Ureter (tissue), 1 donor: ENCODE measurements at places on chromosomes 3 and 15. TPM values are rescaled to one million over a fixed set of nuclear protein-coding genes. Genes with fewer than 3 reads are reported as not detected.

MRAS gene
- total RNA-seq: 26.2 TPM

PRR20G gene
- not detected for total RNA-seq

TMEM212 gene
- total RNA-seq: not detected

MBD4 gene
- total RNA-seq: 31.6 TPM

POPDC2 gene
- 13.9 TPM for total RNA-seq

GOLGA8H gene
- 1.5 TPM for total RNA-seq

STRA6 gene
- total RNA-seq: 50.9 TPM

DNA sequence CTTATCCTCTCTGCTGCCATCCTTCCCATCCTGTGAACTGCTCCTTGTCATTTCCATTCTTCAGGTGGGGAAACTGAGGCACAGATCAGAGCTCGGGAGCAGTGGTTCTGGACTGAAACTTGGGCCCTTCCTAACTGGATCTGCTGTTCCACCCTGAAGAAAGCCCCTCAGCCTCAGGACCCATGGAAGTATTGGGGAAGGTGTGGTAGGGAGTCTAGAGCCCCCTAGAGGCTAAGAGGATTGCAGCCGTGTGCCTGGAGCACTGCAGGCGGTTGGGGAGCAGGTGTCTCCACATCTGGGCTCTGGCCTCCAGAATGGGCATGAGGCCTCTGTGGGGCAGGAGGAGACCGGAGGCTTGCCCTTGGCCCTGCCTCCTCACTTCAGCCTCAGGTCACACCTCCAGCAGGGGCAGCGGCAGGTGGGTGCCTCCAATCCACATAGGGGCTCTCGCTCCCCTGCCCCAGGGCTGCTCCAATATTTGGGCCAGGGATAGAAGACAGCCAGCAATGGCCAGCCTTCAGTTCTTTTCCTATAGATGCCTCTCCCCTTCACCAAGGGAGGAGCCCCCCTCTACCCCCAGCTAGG lies 28.1 kb downstream of the DNAJB8 start:
- DNase-seq: no peak

DNA sequence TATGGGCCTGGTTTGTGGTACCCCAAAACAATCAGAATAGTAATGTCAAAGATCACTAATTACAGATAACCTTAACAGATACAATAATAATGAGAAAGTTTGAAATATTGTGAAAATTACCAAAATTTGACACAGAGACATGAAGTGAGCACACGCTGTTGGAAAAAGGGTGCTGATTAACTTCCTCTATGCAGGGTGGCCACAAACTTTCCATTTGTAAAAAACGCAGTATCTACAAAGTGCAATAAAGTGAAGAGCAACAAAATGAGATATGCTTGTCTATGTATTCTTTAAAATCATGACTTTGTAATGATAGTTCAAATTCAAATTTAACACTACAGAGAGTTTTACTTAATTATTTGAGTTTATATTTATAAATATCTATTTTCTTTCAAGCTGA lies 7.6 kb upstream of the TIGIT start:
- no peak for DNase-seq

DNA sequence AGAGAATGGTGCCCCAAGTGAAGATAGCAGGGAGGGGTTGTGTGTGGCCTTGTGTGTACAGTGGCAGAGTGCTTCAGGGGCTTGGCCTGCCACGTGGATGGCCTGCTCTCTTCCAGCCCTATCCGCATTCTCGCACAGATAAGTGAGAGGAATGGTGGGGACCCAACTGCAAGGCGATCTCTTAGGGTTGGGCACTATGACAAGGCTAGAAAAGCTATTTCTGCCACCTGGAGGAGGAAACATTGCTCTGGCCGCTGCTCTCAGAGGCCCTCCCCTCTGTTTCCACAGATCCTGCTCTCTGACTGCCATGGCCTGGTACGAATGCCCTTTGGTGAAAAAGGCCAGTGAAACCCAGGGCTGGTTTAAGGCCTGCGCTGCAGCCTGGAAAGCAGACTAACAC lies 20.6 kb downstream of the EEFSEC start:
- DNase-seq: no peak

DNA sequence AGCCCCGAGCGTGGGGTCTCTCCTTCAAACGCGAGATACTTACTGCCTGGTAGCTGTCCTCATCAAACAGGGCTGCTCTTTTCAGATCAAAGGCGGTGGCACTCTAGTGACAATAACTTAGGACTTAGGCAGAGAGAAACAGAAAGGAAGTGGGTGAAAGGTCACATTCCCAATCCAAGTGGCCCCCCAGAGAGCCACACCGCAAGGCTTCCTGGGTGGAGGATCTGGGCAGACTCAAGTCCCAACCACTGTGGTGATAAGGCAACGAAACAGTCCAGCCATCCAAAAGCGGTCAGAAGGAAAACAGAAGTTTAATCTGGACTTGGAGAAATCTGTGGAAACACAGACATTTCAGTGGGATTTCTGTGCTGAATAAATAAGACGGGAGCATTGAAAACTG lies 227.2 kb downstream of the ADAMTS17 start:
- DNase-seq: no peak

DNA sequence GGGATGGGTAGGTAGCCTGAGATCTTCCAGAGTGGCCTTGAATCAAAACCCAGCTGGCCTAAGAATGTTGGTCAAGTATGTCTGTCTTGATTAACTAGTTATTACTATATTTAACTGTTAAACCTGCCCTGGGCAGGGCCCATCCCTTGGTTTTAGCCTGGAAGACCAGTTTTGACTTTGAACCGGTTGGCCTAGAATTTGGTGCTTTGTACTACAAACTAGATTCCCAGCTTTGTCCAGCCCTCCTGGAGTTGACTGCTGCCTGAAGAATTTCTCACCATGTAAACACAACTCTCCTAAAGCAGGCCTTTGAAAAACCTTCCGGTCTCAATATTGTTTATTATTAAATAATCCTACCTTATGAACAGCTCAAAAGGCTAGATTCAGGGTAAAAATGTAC lies 16.0 kb downstream of the C15orf62 start:
- no peak for DNase-seq

GRCh38 chr3:147816752-147817151 lies 407.6 kb downstream of the ZIC1 start:
- DNase-seq: peak; percentile 56

DNA sequence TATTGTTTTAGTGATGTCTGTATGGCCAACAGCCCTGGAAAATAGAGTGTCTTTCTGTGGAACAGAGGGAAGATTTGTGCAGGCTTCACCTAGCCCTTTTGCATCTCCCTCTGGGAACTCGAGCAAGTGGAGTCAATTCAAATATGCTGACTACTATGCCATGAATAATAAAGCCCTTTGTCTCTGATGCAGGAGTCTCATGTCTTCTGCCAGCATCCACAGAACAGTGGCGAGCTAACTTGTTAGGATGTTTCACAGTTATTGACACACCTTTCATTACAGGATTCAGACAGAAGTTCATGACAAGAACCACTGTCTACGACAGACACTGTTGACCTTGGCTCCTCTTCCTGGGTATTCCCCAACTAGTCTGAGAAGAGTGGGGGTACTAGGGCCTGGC lies 15.6 kb upstream of the CCDC54 start:
- no peak for DNase-seq

DNA sequence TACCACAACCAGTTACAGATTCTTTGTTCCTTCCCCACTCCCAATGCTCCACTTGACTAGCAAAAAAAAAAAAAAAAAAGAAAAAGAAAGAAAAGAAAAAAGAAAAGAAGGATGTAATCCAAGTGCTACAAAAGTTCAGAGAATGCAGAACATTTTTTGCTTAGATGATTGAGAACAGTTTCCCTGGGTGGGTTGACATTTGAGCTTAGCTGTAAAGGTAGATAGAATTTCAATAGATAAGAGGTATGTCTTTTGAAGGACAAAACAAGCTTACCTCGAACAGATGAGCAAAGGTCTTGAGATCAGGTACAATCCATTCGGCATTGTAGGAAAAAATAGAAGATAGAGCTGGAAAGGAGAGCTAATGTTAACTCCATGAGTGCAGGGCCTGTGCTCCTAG lies 344.6 kb upstream of the NECTIN3 start:
- DNase-seq: no peak

DNA sequence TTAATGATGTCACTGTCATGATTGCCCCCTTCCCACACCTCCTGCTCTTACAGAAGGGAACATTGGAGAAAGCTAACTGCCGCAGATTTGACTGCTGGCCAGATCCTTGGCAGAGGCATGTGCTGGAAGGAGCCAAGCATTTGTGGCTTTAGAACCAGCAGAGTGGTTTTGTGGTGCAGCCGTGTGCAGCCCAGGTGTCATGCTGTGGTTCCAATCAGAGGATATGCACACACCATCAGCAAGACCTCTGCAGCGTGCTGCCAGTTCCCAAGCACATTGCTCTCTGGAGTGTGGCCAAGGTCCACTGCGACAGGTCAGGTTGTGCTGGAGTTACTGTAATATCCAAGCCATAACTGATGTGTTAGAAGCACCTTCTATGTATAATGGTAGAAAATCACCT lies 61.6 kb downstream of the OTOL1 start:
- no peak for DNase-seq

DNA sequence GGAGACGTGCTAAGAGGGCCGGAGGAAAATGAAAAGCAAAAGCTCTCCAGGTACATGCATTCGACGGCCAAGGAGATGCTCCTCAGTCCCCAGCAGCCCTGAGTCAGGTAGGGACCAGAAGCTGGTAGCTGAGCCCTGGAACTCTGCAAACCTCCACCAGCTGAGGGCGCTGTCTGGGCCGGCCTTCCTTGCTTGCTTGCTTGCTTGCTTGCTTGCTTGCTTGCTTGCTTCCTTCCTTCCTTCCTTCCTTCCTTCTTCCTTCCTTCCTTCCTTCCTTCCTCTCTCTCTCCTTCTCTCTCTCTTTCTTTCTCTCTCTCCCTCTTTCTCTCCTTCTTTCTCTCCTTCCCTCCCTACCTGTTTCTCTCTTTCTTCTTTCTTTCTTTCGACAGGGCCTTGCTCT lies 94.6 kb upstream of the RASGRF1 start:
- DNase-seq: no peak

DNA sequence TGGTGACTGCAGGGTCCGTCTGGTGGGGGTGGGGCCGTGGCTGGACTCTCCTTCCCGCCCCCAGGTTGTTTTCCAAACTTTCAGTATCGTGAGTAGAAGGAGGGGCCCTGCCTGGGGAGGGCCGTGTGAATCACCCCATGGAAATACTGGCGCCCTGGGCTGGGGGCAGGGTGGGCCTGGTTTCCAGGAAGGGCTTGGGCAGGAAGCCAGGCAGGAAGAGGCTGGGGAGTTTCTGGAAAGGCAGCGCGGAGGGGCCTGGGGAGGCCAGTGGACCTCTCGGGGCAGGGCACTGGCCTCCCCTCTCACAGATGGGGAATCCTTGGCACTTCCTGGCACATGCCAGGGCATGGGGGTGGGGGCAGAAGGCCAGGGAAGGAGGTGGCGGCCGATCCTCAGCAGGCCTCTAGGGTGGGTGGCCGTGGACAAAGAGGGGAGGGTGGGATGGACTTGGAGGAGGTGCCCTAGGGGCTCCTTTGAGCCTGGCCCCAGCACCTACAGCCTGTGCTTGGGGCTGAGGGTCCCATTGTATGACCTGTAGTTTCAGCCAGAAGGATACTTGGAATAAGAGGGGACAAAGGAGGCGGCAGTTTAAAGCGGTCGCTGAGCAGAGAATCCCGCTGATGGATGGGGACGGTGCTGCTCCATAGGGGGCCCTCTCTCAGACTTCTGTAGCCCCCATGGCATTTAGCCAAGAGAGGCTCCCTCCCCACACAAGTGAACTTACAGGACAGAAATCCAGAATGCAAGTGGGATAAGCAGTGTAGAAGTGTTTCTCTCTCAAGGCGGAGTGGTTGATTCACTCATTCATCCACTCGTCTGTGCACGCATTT lies 56.5 kb upstream of the GATA2 start:
- DNase-seq: peak; percentile 64

DNA sequence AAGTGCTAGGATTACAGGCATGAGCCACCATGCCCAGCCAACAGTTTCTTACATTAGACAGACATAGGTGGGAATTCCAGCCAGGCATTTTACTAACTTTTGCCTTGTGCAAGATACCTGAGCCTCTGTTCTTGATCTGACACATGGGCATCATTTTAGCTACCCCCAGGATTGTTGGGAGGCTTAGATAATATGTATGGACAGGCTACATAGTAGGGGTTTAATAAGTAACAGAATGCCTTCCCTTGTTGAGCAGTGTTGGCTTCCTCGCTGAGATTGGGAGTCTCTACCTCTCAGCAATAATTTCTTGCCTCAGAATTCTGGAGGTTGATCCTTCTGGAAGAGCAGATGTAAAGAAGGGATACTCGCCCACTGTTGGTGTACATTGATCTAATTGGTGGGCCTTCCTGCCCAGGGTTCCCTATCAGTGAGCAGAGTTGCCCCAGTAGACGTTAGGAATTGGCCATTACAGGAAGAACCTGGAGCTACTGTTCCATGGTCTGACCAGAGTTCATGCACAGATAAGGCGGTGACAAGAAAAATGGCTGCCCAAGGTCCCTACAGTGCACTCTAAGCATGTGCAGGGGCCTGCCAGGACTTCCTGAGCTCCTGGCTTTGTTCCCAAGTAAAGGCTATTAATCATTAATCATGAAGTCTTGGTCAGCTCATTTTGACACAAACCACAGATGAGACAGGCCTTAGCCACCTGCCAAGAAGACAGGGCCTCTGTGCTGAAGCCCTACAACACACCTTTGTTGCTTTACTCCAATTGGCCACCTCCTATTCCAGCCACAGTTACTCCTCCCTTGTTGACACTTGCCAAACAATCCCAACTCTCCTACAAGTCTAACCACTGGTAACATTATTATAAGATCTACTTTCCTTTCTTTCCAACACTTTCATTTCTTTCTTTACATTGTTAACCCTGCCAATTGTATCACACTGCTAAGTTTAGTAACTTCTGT lies 5.0 kb upstream of the IL17RE start:
- DNase-seq: no peak

- DNase-seq: no peak
These were observed 54.7 kb upstream of the CTNNB1 start for GRCh38 chr3:41144631-41145030.

DNA sequence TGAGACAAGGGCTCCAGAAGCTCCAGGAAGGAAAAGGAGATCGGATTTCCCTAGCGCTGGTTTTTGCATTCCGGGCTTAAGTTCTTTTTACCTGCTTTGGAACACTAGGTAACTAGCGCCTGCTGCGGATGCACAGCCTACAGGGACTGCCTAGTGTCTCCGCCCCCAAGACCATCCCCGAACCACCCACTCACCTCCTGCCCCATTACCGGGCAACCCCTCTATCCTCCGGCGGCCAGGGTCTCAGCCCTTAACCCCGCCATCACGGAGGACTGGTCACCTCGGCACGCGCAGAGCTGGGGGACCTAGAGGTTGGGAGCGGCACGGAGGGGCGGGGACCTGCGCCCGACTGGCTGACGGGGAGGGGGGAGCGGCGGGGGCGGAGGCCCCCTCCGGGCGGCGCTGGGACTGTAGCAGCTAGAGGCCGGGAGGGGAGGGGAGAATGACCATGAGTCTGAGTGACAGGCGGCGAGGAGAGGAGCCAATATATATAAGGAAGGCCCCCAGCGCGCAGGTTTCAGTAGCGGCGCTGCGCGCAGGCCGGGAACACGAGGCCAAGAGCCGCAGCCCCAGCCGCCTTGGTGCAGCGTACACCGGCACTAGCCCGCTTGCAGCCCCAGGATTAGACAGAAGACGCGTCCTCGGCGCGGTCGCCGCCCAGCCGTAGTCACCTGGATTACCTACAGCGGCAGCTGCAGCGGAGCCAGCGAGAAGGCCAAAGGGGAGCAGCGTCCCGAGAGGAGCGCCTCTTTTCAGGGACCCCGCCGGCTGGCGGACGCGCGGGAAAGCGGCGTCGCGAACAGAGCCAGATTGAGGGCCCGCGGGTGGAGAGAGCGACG lies at the start of gene DLL4:
TSS of gene DLL4 (plus strand) at position 520 of the 839 bp plus-strand sequence. CDS start 329 bp downstream, outside the sequence.
- no peak for DNase-seq
